Stimulated activated CD8-positive, alpha-beta memory T cell treated with anti-CD3 and anti-CD28 coated beads, Interleukin-4, amount 100 ng/mL, for 48 hours (primary cell): ENCODE measurements at places on chromosomes 6 and 20.

GRCh38 chr20:32986331-32986966 is 17.8 kb downstream of the SUN5 start:
- DNase-seq = no peak

GRCh38 chr6:146876271-146877151 is 277.7 kb downstream of the ADGB start:
- DNase-seq = no peak

DNA sequence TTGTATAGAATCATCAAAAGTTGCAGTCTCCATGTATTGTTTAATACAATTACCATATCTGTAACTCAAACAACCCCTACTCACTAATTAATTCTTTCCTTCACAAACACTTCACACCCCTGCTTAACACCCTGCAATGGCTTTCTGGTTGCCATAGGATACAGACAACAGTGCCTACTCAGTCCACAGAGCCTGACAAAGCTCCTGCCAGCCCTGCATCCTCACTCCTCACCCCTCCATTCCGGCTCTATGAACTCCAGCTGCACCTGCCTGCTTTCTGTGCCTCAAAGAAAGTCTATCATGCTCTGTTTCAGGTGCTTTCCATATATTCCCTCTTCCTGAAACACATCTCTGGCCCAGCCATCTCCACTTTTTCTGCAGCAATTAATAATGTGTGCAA is 253.4 kb downstream of the HACE1 start:
- no peak for DNase-seq

DNA sequence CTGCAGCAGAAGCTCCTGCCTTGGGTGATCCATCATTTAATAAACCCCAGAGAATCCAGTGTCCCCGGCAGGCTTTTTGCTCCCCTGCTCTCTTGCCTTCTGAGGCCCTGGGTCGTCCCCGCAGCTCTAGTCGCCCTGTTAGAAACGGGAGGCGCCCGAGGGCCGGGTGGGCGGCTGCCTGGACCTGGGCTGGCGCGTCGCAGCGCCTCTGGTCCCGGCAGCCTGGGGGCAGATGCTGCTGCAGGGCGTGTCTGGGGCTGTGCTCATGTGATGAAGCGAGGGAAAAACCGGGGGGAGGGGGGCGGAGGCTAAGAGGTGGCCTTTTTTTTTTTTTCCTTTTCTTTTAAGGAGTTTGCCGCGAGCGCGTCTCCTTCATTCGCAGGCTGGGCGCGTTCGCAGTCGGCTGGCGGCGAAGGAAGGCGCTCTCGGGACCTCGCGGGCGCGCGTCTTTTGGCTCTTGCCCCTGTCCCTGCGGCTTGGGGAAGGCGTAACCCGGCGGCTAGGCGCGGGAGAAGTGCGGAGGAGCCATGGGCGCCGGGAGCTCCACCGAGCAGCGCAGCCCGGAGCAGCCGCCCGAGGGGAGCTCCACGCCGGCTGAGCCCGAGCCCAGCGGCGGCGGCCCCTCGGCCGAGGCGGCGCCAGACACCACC is 394 bp downstream of the AKAP12 start:
- DNase-seq = peak; percentile 73

GRCh38 chr6:149043476-149044130 is 273.9 kb upstream of the TAB2 start:
- peak; percentile 61 for DNase-seq

DNA sequence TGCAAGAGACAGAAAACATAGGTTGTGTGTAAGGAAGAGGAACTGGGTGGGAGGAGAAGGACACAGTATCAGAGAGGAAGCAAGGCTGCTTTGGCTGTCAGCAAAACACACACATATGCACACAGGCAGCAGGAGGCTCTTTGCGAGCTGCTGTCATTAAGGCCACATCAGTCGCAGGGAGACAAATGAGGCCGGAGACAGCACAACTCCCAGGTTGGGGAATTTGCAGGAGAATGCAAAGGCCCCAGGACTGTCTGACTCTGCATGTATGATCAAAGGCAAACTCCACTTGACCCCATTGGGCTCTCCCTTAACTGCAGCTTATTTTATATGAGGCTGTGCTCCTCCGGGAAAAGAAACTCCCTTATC is 35.3 kb downstream of the METTL24 start:
- DNase-seq = no peak

GRCh38 chr6:22621701-22622100 is 52.3 kb downstream of the HDGFL1 start:
- DNase-seq = no peak

GRCh38 chr6:30721198-30722024 is 1.3 kb downstream of the TUBB start:
- DNase-seq = peak; percentile 97

DNA sequence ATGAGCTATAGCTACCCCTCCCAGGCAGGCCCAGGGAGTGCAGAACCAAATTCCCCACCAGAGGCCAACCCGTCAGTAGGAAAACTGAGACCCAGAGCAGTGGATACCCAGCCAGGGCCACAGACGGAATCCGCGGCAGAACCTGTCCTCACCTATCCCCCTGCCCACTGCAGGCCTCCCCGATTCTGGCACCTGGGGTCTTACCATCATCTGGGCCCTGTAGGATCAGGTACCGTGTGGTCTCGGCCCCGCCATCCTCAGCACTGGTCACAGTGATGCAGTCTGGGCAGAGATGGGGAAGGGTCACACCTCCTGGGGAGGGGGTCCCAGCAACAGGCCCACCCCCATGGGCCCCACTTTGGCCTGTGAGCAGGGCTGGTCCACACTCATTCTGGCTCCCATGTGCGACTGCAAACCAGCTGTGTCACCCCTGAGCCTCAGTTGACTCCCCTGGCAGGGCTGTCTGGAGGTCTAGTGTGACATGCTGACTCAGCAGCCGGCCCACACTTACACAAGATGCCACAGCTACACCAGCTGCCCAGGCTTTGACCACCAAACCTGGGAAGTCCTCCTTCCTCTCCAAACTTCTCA is 3.8 kb downstream of the ZNF335 start:
- no peak for DNase-seq

GRCh38 chr6:379410-380181 is 12.0 kb upstream of the IRF4 start:
- DNase-seq = no peak

DNA sequence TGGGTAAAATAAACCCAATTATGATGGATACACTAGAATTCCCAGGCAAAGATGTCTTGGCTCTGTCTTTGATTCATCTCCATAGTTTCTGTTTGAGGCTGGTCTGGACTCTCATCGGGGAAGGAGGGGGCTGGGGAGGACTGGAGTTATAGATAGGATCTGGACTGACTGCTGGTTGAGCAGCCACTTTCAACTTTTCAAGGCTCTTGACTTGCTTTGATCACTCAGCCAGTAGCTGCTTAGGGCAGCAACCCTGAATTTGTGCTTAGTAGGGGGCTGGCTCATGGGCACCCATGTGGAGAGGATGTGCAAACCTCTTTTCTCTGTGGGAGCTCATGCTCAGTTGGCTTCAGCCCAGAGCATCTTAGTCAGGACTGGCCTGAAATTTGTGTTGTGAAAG is 114.0 kb upstream of the NEDD9 start:
- no peak for DNase-seq

DNA sequence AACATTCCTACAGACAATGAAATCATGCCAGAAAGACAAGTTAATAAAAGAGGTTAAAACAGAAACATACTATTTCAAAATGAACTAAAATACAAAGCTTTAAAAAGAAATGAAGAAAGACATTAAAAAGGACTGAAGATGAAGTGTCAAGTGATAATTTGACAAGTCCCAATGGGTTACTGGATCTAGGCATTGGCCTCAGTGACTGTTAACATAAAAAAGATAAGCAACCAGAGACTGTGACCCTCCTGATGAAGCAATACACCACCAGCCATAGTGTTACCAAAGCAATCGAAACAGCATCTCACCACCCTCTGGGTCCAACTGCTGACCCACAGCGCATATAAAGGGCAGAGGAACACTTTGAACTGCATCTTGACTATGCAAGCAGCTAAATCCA is 130.3 kb downstream of the FIG4 start:
- DNase-seq = no peak

DNA sequence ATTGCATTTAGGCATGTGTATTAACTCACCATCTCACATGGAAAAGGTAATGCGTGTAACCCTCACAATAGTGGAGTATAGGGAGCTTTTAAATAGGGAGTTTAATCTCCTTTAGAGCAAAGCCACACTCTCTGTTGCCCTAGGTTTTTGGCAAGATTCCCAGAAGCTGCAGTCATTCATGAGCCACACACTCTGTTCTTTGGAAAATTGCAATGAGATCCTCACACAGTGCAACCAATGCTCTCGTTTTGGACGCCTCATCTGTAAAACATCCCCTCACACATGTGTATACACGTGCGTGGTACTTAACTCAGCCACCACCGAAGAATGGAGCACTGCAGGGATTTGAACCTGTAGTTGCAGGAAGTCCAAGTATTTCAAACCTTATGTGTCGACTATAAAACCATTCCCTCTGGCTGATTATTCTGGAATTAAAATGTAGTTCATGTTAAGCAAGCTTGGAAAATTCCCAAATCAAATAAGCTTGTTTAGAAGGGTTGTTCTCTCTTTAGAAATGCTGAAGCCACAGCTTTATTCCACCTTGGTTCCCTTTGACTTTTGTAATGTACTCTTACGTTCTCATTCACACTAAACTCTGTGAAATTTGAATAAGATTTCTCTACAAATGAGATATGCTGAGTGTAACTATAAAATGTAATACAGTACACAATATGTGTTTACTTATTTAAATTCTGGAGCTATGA is 489.8 kb upstream of the MANEA start:
- DNase-seq = no peak

DNA sequence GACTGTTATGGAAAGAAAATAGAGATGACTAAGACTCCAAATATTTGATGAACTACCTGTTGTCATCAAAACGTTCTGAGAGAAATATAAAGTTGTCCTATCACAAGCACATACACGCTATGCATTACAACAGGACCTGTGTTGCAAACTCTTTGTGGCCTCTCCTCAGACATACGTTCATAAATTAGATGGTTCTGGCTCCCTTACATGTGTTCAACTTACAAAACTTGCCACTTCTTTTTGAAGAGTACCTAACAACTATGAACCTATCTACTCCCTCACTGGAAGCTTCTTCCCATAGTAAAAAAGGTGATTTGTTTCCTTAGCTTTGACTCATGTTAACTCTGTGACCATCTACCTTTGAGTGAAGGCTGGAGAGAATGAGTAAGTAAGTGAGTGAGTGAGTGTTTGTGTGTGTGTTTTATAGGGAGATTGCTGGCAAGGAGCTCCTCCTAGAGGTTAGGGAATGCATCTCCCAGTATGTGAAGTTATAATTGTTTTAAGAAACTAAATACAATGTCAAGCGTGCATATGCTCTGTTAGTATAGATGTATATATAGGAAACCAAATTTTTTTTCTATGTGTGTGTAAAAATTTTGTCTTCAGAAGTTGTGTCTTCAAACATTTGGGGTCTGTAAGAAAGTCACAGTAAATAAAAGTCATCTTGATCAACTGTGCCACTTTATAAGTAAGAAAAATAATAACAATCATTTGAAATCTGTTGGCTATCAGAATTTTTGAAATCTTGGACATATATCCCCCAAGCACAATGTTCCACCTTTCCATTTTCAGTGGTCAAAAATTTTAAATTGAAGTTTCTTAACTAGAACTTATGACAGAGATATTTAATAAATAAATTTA is 1211.1 kb upstream of the GJE1 start:
- DNase-seq = no peak

- DNase-seq = no peak
Measured at GRCh38 chr6:52502306-52503029, 74.4 kb downstream of the TRAM2 start.
